ENCODE measurements at places on chromosomes 3 and 15.

- DNase-seq: no peak
These were observed 67.0 kb upstream of the ACAN start for GRCh38 chr15:88736204-88736603.

- DNase-seq: no peak
These were observed 1.2 kb downstream of the PLOD2 start for GRCh38 chr3:146159616-146160320.

DNA sequence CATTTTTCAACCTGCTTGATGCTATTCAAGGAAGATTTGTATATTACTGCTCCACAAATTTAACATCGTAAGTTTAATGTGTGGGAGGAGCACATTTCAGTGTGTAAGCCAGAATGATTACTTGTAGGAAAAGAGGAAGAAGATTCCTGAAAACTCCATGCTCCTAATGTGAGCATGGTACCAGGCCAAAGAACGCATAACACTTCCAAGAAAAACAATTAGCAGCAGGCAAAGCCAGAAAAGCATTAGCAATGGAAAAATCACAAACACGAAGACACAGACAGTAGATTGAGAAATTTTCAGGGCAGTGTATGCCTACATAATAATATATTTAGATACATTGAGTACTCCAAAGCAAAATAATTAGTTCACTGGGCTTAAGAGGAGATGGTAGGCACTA, 96.6 kb upstream of the CBLB start:
- DNase-seq: no peak

- DNase-seq: no peak
These were observed 592.5 kb downstream of the MECOM start for GRCh38 chr3:169071003-169071402.

DNA sequence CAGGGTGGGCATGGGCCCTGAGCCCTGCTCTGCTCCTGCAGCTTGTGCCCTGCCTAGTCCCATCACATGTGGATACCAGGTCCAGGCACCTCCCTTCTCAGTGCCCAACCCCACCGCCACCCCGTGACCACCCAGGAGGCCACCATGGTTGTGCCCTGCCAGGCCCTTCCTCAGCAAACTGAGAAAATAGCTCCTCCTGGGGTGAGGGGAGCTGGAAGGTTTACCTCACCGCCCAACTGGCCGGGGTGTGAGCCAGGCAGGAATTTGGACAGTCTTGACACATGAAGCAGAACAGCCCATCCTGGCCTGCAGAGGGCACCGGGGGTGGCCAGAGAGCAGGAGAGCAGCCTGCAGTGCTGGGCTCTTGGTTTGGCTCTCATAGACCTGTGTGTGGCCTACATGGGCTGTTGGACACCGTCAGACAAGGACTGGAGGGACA, 11.4 kb upstream of the C3orf22 start:
- DNase-seq: no peak

- no peak for DNase-seq
These were observed 123.2 kb downstream of the DNAJB8 start for GRCh38 chr3:128343287-128344051.

- DNase-seq: peak; percentile 45
These were observed 5.1 kb upstream of the SEMA7A start for GRCh38 chr15:74438721-74439316.

DNA sequence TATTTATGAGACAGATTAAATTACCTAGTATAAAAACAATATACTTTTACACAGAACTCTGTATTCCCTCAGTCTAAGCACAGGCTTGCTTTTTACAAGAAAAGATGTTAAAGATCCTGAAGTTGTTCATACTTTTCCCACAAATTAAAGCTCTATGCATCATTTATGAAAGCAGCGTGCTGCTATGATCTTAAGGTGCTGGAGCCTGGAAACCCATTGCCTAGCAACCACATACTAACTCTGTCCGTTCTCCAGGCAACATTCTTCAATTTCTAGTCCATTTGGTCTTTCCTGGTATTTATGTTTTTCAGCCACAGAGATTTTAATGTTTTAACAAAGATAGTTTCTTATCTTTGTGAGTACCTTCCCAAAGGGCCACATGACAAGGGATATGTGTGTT, 312.0 kb downstream of the DOCK3 start:
- DNase-seq: no peak

DNA sequence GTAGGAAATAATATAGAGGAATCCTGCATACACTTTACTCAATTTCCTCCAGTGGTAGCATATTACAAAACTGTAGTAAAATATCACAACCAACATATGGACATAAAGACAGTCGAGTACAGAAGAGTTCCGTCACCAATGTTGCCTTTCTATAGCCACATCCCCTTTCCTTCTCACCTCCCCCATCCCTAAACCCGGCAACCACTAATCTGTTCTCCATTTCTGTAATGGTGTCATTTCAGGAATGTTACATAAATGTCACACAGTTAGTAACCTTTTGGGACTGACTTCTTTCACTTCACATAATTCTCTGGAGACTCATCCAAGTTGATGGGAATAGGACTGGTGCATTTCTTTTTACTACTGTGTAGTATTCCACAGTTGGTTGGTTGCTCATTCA, 41.4 kb upstream of the ATG7 start:
- no peak for DNase-seq

DNA sequence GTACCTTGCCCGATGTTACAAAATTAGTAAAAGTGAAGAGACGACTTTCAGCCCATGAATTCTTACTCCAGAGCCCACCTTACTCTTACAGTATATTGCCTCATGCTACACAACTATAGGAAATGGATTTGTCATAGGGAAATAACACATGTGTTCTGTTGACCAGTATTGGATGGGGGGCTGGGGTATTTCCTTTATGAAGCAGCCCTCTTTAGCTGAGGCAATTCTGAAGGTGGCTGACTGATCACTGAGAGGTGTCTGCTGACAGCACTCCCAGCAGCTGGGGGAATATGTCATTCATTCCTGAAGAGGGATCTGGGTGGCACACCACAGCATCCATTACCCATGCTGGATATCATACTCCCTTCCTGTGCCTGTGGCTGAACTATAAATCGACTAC, 6.4 kb upstream of the GOLM2 start:
- DNase-seq: no peak

DNA sequence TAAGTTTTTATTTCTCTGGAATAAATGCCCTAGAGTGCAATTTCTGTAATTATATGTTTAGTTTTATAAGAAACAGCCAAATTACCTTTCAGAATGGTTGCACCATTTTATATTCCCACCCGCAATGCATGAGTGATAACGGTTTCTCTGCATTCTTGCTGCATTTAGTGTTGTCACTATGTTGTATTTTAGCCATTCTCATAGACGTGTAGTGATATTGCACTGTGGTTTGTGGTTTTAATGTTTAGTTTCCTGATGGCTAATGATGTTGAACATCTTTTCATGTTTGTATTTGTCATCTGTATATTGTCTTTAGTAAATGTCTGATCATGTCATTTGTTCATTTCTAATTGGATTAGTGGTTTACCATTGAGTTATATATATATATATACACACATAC, 73.0 kb upstream of the GOLIM4 start:
- no peak for DNase-seq

- no peak for DNase-seq
These were observed 13.5 kb downstream of the IQGAP1 start for GRCh38 chr15:90401495-90401894.

GRCh38 chr3:58800940-58801339, 134.4 kb upstream of the FAM3D start:
- DNase-seq: no peak

DNA sequence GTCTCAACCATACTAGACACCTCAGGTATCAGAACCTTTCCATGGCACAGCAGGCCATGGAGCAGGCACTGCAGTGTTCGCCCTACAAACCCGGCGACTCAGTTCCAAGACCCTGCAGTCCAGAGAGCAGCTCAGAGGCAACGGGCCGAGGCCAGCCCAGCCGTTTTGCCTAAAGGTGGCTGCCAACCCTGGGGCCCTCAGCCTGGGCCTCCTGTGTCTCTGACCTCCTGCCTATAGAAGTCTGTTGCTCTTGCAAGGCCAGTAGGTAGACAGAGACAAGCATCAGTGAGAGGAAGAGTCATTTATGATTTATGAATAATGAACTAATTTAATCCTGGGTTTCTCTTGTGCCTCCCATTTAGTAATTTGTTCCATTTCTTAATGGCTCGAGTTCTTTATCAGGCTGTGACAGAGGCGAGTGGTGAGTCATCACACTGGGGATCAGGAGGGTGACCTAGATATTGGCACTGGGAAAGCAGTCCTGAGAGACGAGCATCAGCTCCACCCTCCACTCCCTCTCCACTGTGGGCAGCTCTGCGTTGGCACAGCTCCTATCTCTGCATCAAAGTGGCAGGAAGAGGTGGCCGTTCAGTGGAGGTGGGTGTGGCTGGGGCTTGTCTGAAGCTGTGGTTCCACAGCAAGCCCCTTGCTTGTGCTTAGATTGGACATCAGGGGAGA, 79.8 kb downstream of the ABHD5 start:
- DNase-seq: no peak

- no peak for DNase-seq
These were observed 256.4 kb downstream of the TLE3 start for GRCh38 chr15:69841113-69841828.

GRCh38 chr3:69500604-69501003, 114.7 kb upstream of the FRMD4B start:
- DNase-seq: no peak

DNA sequence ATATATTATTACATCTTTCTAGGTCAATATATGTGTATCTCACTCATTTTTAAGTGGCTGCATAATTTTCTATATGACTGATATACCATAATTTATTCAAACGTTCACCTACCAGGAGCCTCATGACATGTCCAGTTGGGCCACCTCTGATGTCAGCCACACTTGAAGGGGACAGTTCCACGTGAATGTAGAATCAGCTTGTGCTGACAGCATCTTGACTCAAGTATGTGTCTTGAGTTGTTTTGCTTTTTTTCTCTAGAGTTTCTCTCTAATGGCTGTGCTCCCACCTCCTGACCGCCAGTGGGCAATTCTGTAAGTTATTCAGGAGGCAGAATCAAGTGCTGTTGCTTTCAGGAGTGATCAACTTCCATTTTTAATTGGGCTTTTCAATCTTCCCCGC, 237.9 kb downstream of the NFKBIZ start:
- DNase-seq: no peak

DNA sequence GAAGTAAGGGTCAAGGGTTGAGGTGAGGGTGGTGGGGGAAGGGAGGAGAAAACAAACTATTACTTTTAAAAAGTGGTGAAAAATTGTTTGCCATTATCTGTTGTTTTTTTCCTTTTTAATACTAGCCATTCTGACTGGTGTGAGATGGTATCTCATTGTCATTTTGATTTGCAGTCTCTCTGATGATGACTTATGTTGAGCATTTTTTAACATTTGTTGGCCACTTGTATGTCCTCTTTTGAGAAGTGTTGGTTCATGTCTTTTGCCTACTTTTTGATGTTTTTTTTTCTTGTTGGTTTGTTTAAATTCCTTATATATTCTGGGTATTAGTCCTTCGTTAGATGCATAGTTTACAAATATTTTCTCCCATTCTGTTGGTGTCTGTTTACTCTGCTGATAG, 185.9 kb upstream of the ANKRD28 start:
- DNase-seq: no peak

GRCh38 chr3:2661078-2661477, 449.1 kb downstream of the IL5RA start:
- DNase-seq: no peak

GRCh38 chr3:12545473-12545791, at the start of gene MKRN2OS:
Gene MKRN2OS (minus strand): TSS chr3:12545499. CDS start chr3:12545464, 35 bp downstream.
- DNase-seq: no peak

DNA sequence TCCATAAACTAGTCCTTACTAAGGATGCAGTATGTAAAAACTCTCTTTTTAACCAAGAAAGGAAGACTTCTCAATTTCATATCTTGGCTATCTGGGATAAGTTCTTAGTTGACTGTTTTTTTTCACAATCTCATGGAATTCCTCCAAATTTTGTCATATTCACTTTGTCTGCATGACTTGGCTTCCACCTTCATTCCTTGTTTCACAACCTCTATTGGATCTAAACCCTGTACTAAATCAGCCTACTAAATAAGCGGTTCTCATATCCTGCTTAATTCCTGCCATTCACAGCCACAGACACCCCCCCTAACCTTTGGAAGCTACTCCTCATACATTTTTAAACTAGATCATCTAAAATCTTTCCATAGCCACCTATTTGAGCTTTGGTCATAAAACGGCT, 370.6 kb upstream of the NAALADL2 start:
- DNase-seq: no peak

- no peak for DNase-seq
These were observed 21.0 kb upstream of the CA12 start for GRCh38 chr15:63402498-63403253.
